Left ventricle myocardium superior (tissue), 1 donor: ENCODE measurements at places on chromosomes 5 and 9.

DNA sequence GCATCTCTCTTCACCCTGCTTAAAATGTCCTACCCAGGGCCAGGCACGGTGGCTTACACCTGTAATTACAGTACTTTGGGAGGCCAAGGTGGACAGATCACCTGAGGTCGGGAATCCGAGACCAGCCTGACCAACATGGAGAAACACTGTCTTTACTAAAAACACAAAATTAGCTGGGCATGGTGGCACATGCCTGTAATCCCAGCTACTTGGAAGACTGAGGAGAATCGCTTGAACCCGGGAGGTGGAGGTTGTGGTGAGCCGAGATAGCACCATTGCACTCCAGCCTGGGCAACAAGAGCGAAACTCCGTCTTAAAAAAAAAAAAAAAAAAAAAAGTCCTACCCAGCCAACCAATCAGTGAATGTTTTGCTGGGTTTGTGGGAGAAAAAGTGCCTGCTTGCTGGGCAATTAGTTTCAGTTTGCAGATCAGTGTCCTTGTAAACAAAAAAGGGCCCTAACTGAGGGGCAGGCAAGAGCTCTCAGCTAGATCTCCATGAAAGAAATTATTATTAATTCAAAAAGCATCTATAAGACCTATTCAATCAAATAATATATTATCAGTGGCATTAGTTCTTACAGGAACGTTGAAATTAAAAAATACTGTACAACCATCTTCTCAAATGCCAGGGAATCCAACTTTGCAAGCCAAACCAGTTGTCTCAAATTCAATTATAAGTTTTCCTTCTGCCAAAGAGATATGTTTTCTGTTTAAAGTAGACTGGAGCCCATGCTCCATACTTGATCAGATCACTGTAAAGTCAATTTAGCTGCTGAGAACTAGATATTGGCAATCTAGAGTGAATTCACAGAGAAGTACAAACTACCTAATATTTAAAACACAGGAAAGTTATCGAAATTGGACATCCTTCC, 3.9 kb downstream of the MEGF9 start:
- DNase-seq, result no peak

- DNase-seq, result no peak
Observed at GRCh38 chr9:11045589-11045988, 432.8 kb upstream of the PTPRD start.

DNA sequence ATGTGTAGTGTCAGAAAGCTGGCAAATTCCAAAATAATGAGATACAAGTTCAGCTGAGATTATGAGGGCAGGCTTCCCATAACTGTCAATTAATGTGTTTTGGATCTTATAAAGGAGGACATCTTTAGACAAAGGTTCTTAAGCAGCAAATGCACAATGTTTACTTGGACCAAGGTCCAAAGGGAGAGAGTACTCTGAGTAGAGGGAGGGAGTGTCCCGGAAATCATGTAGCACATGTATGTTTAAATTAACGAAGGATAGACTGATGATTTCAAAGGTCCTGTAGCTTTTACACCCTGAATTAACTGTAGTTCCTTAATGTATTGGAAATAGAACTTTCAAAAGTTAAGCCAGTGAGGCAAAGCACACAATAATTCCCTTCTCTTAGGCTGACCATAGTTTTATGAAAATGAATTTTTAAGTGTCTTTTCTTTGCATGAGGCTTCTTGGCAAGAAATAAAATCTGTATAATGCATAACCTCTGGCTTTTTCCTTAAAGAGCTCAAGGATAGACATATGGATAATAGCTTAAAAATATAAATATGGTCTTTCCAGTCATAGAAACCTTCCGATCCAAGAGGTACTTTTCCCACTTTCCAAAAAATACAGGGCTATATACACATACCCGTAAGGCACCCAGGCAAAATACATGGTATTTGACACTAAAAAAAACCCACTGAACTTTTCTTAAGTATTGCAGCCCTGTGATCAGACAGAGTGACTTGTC, 93.0 kb downstream of the PCSK5 start:
- DNase-seq, result no peak

- DNase-seq, result no peak
Observed at GRCh38 chr5:40494631-40495236, 185.0 kb upstream of the PTGER4 start.

DNA sequence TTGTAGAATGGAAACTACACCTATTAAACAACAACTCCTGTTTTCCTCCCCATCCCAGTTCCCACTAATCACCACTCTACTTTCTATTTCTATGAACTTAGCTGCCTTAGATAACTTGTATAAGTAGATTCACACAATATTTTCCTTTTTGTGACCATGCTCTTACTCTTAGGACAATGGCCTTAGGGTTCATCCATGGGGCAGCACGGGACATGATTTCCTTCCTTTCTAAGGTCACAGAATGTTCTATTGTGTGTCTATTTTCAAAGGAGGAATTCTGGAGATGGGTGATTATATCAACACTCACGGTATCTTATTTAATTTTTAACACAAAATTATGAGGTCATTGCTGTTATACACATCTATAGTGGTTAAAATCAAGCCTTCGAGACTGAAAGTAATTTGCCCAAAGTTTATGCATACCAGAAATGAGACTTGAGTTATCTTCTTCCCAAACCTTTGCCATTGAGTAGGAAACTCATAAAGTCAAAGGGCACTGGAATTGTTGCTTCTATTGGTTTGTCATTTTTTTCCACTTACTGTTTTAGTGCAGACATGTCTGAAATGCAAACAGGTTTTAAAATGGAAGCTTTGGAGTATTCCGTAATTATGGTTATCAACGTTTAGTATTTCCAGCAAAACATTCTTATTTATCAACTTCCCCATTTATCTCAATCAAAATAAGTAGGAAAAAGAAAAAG, 23.6 kb downstream of the CTSL start:
- DNase-seq, result no peak

- DNase-seq, result no peak
Observed at GRCh38 chr5:87268970-87269377, 1.3 kb downstream of the RASA1 start.

DNA sequence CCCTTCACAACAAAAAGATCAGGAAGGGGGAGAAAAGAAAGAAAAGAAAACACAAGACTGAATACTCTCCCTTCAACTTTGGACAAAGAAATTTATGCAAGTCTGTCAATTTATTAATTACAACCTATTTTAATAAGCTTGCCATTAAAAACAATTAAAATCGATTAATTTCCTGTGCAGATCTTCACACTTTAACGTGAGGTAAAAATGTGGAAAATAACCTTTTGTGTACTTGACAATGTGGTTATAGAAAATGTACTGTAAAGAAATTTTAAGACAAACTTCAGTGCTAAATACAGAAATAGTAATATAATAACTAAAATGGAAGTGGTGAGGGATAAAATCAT, 2.7 kb upstream of the MLLT3 start:
- no peak for DNase-seq
